Psoas muscle (tissue), 8 donors: ENCODE measurements at places on chromosomes 13 and 19.

DNA sequence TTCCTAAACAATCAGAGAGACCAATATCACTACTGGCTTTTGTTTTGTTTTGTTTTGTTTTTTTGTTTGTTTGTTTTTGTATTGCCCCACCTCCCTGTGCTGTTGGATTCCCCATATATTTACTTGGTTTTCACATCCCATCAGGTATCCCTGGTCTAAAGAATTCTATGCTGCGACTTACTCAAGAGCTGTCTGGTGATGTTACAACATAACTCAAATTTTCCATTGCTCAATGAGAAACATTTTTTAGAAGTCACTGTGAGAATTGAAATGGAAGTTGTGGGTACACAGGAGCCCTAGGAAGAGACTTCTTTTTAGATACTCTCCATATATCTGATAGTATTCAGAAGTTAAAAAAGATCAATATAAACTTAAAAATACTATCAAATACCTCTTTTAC, 181.4 kb downstream of the KLF5 start:
- no peak for DNase-seq

GRCh38 chr13:99811067-99811700, 160.4 kb downstream of the ZIC5 start:
- DNase-seq = no peak

GRCh38 chr13:74061926-74062595, 72.1 kb downstream of the KLF12 start:
- DNase-seq = no peak

GRCh38 chr13:57675526-57675925, 44.0 kb downstream of the PCDH17 start:
- no peak for DNase-seq

GRCh38 chr13:50731400-50731799, 112.1 kb downstream of the DLEU7 start:
- no peak for DNase-seq
